HFFc6 (cell line): ENCODE measurements at places on chromosomes 7 and 10. TPM values are rescaled to one million over a fixed set of nuclear protein-coding genes. Genes with fewer than 3 reads are reported as not detected.

SKIDA1 gene
- 0.37 to 0.92 TPM (median 0.71 TPM) in 3 replicates for total RNA-seq

SLC13A4 gene
- total RNA-seq: 0.88 TPM in 1 of 2 replicates, not detected in the other

PUS7 gene
- total RNA-seq: 15.0 to 19.6 TPM (median 19.4 TPM) in 3 replicates

SLC26A5 gene
- total RNA-seq: not detected in 3 replicates

CALN1 gene
- not detected in 2 replicates for total RNA-seq

MYOZ1 gene
- 0.48 and 2.1 TPM in 2 replicates for total RNA-seq

MNX1 gene
- total RNA-seq: not detected in 3 replicates

MMP21 gene
- total RNA-seq: not detected in 3 replicates

MBL2 gene
- not detected in 3 replicates for total RNA-seq

GIMAP2 gene
- 0.13 TPM in 1 of 3 replicates, not detected in the others for total RNA-seq

SFTPD gene
- not detected in 3 replicates for total RNA-seq

C10orf62 gene
- total RNA-seq: not detected in 3 replicates

UBN2 gene
- total RNA-seq: 6.4 to 9.3 TPM (median 8.8 TPM) in 3 replicates

TMEM176B gene
- not detected in 3 replicates for total RNA-seq

PRKG1 gene
- 8.2 to 10.6 TPM (median 10.1 TPM) in 3 replicates for total RNA-seq

CALML5 gene
- total RNA-seq: not detected in 3 replicates

PDSS1 gene
- total RNA-seq: 6.7 to 9.5 TPM (median 8.5 TPM) in 3 replicates

SPRN gene
- 0.43 to 2.7 TPM (median 2.4 TPM) in 3 replicates for total RNA-seq

GIMAP6 gene
- total RNA-seq: not detected in 3 replicates

SEMA3D gene
- total RNA-seq: 15.2 to 22.7 TPM (median 20.1 TPM) in 3 replicates

PNLIPRP2 gene
- not detected in 3 replicates for total RNA-seq

SLC18A3 gene
- not detected in 3 replicates for total RNA-seq

CCDC3 gene
- total RNA-seq: 0.08 TPM in 2 of 3 replicates, not detected in the other

TET1 gene
- total RNA-seq: 2.0 to 2.4 TPM (median 2.1 TPM) in 3 replicates

RRP12 gene
- total RNA-seq: 44.7 to 46.7 TPM (median 46.6 TPM) in 3 replicates

FAM204A gene
- total RNA-seq: 53.5 and 61.1 TPM in 2 replicates

ANKRD1 gene
- 5.6 to 15.8 TPM (median 14.0 TPM) in 3 replicates for total RNA-seq

STRIP2 gene
- 1.4 to 2.5 TPM (median 1.9 TPM) in 3 replicates for total RNA-seq

OR9A2 gene
- total RNA-seq: not detected in 3 replicates

CCL24 gene
- total RNA-seq: not detected in 3 replicates

OR2A12 gene
- total RNA-seq: not detected in 3 replicates

UBE3C gene
- 66.7 to 80.7 TPM (median 72.7 TPM) in 3 replicates for total RNA-seq

DGKB gene
- total RNA-seq: 0.43 to 1.0 TPM (median 0.55 TPM) in 3 replicates

SOSTDC1 gene
- not detected in 3 replicates for total RNA-seq

CRYGN gene
- total RNA-seq: not detected in 3 replicates

STEAP1B gene
- total RNA-seq: 37.4 to 95.6 TPM (median 47.4 TPM) in 3 replicates

CTNNA3 gene
- total RNA-seq: not detected in 3 replicates

SPDYE3 gene
- not detected in 2 replicates for total RNA-seq
